ENCODE measurements at places on chromosomes 2 and 18. TPM values are rescaled to one million over a fixed set of nuclear protein-coding genes. Genes with fewer than 3 reads are reported as not detected.

The UPP2 gene
- polyA plus RNA-seq, result not detected

The RGPD8 gene
- 1.4 TPM for polyA plus RNA-seq

The ABCB11 gene
- 0.02 TPM for polyA plus RNA-seq

The NXPH2 gene
- polyA plus RNA-seq, result not detected

The CGREF1 gene
- 0.49 TPM for polyA plus RNA-seq

The WDCP gene
- 0.84 TPM for polyA plus RNA-seq

Data from pancreas (tissue), 10 donors.